ENCODE measurements at places on chromosomes 3 and 15.

- DNase-seq = no peak
Observed at GRCh38 chr3:33798113-33798417, 365 bp upstream of the PDCD6IP start.

DNA sequence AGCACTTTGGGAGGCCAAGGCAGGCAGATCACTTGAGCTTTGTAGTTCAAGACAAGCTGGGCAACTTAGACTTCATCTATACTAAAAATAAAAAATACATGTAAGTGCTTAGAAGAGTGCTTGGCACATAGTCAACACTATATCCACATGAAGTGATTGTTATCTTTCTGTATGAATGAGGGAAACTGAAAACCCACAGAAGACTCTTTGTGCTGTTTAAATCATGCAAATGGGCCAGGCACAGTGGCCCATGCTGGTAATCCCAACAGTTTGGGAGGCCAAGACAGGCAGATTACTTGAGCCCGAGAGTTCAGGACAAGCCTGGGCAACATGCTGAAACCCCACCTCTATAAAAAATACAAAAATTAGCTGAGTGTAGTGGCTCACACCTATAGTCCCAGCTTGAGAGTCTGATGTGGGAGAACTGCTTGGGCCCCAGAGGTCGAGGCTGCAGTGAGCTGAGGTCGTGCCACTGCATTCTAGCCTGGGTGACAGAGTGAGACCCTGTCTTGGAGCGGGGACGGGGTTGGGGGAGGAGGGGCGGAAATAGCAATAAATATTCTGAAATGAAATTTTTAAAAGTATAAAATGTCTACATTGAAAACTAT is 129.7 kb downstream of the NR2E3 start:
- no peak for DNase-seq

- DNase-seq = no peak
Observed at GRCh38 chr15:78304216-78305066, 5.0 kb upstream of the SKIC8 start.

GRCh38 chr3:70740872-70741271 is 428.4 kb upstream of the MDFIC2 start:
- DNase-seq = no peak

DNA sequence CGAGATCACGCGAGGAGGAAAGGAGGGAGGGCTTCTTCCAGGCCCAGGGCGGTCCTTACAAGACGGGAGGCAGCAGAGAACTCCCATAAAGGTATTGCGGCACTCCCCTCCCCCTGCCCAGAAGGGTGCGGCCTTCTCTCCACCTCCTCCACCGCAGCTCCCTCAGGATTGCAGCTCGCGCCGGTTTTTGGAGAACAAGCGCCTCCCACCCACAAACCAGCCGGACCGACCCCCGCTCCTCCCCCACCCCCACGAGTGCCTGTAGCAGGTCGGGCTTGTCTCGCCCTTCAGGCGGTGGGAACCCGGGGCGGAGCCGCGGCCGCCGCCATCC is 1.1 kb upstream of the SETD5 start:
- DNase-seq = peak; percentile 88

DNA sequence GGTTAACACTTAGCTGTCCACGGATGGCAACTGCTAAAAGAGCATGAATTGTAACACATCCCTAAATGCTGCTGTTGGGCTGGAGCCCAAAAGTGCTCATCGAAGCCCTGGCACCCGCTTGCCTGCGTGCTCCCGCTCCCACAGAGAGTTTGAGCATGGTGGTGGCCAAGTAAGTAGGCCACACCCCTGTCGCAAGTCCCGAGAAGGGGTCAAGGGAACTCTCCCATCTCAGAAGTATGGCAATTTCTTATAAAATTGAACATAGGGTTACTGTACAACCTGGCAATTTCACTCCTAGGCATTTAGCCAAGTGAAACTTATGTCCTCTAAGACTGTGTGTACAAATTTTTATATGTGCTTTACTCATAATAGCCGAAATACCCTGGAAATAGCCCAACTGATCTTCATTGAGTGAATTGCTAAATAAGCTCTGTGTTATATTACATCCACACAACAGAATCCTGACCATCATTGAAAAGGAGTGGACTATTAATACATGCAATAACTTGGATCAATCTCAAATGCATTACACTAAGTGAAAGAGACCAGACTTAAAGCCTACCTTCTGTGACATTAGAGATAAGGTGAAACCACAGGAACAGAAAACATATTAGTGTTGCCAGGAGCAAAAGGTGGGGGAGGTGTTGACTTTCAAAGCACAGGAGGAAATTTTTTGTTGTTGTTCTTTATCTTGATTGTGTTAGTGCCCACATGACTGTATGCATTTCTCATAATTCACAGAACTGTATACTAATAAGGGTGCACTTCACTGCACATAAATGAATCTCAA is 1.5 kb upstream of the GCSAM start:
- no peak for DNase-seq

- no peak for DNase-seq
Observed at GRCh38 chr3:139564294-139564861, 24.8 kb upstream of the RBP1 start.

GRCh38 chr3:158617982-158618875 is 26.1 kb upstream of the GFM1 start:
- DNase-seq = no peak

- DNase-seq = no peak
Observed at GRCh38 chr15:69668963-69669362, 216.3 kb downstream of the RPLP1 start.

GRCh38 chr3:31077826-31078225 is 183.4 kb upstream of the GADL1 start:
- DNase-seq = no peak

GRCh38 chr3:191254098-191254873 is 55.2 kb downstream of the OSTN start:
- no peak for DNase-seq

DNA sequence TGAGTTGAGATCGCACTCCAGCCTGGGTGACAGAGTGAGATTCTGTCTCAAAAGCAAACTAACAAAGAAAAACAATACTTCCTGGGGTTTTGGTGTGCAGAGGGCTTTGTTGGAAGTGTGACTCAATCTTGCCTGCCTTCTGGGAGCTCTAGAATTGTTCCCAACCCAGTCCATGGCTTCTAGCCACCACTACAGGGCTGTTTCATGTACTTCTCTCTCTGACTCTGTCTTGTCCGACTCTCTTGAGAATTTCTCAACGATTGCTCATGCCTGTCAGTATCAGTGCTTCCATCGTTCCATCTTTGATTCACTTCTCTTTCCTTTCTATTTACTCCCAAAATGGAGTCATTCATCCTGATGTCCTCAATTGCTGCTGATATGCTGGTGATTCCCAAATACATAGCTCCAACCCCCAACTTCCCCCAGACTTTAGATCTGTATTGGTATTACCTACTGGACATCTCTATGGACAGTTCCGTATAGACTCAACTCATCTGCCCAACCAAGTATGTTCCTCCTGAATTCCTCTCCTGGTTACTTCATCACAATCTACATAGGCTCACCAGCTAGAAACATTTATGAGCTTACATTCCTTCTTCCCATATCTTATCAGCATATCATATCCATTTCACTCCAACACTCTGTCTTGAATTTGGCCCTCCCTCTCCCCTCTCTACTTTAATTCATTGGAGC is 1.8 kb upstream of the AP2M1 start:
- no peak for DNase-seq

GRCh38 chr3:13072600-13073325 is 466 bp downstream of the IQSEC1 start:
- no peak for DNase-seq

- DNase-seq = no peak
Observed at GRCh38 chr15:70777170-70777926, 14.0 kb upstream of the UACA start.

DNA sequence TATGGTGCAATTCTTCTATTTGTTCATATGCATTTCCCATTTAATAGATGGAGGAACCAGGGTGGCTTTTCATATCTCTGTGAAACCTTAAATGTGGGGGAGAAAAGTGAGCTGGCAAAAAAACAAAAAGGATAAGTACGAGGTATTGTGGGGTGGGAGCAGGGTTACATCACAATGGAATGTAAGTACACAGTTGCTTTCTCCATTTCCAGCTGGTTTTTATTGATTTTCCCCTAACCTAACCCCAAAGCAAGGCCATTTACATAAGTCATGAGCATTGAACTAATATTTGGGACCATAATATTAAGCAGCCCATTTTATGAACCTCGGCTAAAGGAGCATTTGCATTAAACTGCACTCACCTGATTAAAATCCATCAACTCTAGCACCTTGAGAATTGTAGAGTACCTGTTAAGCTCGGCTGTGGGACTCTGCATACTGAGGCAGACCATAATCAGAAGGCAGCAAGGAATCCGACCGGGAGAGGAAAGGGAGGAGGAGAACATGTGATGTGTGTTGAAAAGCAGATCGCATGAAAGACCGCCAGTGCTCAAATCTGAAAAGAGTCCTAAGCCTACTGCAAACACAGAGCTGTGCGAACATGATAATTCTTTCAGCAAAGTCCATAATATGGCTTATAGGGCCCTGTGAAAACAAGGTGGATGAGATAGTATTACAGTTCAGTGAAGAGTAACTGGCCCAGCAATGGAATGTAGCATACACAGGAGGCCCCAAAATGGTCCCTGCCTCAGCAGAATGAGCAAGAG is 513.4 kb downstream of the FHIT start:
- no peak for DNase-seq

- no peak for DNase-seq
Observed at GRCh38 chr3:30333143-30333542, 273.3 kb upstream of the TGFBR2 start.

DNA sequence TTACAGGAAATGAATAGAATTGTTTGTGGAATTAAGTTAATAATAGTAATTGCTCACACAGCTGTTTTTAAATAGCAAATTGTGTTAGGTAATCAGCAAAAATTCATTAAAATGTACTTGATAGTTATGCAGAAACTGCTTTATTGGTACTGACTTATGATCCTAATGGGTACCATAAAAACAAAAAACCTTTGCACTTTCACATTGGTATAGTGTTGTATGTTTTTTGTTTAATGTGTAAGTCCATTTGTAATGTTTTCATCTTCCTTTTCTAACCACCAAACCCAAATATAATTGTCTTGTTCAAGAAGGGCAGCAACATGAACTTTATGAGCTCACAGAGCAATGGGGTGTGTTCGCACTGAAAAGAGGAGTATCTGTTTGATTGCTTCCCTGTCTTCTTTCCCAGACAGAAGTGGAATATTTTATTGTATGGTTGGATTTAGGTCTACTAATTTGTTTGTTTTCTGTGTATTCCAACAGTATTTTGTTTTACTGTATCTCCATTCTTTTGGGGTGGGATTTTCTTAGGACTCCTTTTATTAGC is 135.8 kb downstream of the TCF12 start:
- no peak for DNase-seq

DNA sequence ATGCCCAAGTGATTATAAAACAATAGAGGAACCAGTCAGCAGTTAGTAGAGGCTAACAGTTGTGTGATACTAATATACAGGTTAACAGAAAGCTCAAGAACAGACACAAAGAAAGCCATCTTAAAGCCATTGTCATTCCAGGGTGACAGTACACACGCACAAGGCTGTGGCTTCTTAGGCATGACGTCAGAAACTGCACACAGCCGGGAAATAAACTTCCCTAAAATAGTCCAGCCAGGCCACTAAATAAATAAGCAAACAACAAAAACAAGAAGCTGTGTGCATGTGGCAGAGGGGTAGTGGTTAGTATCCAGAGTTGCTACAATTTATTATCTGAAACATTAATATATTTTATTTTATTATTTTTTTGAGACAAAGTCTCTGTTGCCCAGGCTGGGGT is 49.8 kb downstream of the PPCDC start:
- no peak for DNase-seq

- no peak for DNase-seq
Observed at GRCh38 chr15:89168316-89168833, 53.0 kb downstream of the RLBP1 start.

Measured in effector CD8-positive, alpha-beta T cell (primary cell).